Endodermal cell (in vitro differentiated cells): ENCODE measurements at places on chromosomes 13 and 19. TPM values are rescaled to one million over a fixed set of nuclear protein-coding genes. Genes with fewer than 3 reads are reported as not detected.

DNA sequence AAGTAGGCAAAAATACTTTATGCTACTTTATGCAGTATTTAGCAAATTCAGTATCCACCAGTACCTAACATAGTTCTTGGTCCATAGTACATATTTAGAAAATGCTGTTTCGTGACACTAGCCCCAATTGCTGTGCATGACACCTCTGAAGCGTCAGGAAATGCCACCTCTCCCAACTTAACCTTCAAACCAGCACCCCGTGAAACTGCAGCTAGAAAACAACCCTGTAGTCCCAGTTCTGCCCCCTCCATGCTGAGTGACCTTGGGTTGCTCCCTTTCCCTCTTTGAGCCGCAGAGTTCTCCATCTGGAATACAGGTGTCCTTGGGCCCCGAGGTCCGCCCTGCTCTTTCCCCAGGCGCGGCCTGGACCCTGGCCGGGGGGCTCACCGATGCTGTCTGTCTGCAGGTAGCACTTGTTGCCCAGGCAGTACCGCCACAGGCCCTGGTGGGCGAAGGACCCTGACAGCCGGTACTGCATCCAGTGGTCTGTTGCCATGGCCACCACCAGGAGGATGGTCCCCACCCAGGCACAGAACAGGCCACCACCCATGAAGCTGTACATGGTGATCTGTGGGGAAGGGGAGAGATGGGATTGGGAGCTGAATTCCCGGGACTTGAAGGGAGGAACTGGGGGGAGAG lies 773 bp downstream of the LIM2 start:
- no peak for DNase-seq

DNA sequence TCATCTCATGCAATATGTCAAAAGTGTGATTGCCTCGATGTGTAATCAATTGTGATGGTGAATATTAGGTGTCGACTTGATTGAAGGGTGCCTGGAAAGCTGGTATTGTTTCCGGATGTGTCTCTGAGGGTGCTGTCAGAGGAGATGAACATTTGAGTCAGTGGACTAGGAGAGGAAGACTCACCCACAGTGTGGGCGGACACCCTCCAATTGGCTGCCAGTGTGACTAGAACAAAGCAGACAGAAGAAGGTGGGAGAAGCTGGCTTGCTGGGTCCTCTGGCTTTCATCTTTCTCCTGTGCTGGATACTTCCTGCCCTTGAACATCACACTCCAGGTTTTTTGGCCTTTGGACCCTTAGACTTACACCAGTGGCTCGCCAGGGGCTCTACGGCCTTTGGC lies 15.5 kb upstream of the CABP5 start:
- no peak for DNase-seq

GRCh38 chr13:39506559-39507390 lies 96.2 kb downstream of the LHFPL6 start:
- DNase-seq, result no peak

DNA sequence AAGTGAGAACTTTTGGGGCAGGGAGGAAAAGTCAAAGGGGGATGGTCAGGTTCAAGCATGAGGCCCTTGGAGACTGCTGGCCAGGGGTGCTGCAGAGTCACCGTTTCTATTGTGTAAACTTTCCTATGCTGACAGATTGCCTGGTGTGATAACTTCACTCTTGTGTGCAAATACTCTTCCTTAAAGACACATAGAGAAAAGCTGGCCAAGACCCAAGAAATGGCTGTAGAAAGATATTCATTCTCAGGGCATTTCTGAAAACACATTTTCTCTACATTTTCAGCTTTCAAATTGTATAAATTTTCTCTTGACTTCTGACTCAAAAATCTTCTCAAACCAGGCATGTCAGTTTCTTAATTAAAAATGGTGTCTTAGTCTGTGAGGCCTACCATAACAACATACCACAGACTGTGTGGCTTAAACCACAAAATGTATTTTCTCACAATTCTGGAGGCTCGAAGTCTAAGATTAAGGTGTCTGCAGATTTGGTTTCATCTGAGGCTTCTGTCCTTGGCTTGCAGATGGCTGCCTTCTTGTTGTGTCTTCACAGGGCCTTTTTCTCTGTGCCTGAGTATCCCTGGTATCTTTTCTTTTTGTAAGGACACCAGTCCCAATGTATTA lies 304.5 kb downstream of the KCNRG start:
- DNase-seq, result no peak

- no peak for DNase-seq
Observed at GRCh38 chr13:45137526-45137925, 17.2 kb downstream of the GTF2F2 start.

- DNase-seq, result no peak
Observed at GRCh38 chr13:114030666-114031610, 57.1 kb upstream of the C13orf46 start.

DNA sequence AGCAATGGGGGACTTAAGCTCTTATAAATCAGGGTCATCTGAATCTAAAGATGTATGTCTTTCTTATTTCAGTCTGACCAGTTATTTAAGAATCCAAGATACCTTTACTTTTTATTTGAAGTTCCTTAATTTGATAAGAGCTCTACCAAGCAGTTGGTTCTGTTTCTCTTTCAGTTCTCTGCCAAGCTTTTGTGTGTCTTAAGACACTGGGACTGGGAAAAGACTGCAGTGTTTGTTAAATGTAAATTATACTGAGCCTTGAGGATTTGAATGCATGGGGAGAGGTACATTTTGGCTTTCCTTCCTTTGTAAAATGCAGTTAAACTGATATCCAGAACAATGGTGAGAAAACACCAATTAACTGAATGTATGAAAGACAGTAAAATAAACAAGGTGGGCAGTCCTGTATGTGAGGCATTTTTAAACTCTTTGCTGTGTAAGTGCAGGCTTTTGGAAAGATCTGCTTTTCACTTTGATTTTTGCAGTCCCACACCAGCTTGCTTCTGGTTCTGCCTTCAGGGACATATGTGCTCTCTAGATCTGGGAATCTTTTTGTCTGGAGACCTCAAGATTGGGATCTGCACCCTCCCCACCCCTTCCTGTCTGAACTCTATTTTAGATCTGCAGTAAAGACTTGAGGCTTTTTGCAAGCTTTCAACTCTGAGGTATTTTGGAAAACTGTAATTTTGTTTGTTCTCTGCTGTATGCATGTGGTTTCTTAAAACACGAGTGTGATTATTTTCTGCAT lies 77.6 kb downstream of the LRCH1 start:
- no peak for DNase-seq

DNA sequence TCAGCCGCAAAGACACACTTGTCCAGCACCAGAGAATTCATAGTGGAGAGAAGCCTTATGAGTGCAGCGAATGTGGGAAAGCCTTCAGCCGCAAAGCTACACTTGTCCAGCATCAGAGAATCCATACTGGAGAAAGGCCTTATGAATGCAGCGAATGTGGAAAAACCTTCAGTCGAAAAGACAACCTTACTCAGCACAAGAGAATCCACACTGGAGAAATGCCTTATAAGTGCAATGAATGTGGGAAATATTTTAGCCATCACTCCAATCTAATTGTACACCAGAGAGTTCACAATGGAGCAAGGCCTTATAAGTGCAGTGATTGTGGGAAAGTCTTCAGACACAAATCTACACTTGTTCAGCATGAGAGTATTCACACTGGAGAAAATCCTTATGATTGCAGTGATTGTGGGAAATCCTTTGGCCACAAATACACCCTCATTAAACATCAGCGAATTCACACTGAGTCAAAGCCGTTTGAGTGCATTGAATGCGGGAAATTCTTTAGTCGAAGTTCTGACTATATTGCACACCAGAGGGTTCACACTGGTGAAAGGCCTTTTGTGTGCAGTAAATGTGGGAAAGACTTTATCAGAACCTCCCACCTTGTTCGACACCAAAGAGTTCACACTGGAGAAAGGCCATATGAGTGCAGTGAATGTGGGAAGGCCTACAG lies 6.8 kb downstream of the ZNF134 start:
- DNase-seq, result no peak

DNA sequence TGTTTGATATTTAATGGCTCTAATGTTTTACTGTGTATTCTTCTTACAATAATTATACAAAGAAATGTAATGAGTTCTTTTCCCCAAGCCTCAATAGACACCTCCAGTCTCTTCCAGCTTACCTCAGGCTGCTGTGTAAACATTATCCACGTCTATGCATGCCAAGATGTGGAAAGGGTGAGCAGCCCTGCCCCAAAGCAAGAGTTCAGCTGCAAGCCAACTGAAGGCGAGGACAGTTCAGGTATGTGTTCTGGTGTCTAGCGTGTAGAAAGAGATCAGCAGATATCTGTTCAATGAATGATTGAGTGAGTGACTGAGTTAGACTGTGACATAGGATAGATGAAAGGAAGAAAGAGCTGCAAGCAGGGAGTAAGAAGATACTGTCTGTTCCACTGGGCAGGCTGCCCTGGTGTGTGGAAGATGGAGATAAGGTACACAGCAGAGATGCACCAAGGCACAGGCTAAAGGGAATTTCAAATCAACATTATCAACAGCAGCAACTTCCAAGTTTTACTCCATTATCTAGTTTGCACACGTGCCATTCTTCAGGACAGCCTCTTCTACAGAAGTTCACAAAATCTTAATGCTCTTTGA lies 66.0 kb downstream of the LATS2 start:
- DNase-seq, result peak; percentile 17

GRCh38 chr13:41085961-41086585 lies 24.8 kb downstream of the WBP4 start:
- DNase-seq, result peak; percentile 77

- DNase-seq, result no peak
Observed at GRCh38 chr13:21450936-21451335, 8.2 kb downstream of the ZDHHC20 start.

DNA sequence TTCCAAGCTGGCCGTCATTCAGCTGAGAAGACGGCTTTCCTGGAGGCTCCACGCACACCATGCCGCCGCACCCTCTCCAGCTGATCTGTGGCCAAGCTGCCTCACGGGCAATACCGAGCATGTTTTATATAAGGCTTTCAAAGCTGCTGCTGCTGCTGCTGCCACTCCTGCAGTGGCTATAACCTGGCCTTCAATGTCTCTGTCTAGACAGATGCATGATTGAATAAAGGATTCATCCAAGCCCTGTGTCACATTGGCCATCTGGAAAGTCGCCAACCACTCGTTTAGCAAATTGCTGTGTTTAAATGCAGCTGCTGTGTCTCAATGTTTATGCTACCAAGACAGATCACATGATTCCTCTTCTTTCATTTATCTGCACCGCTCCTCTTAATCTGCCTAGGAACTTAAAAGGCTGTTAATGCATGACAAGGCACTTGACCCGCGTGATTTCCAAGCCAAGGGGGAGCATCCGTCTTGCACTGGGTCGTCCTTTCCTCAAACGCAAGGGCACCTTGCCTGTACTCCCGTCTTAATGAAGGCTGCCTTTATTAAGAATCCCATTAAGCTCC lies 114.3 kb downstream of the TEX26 start:
- peak; percentile 44 for DNase-seq

DNA sequence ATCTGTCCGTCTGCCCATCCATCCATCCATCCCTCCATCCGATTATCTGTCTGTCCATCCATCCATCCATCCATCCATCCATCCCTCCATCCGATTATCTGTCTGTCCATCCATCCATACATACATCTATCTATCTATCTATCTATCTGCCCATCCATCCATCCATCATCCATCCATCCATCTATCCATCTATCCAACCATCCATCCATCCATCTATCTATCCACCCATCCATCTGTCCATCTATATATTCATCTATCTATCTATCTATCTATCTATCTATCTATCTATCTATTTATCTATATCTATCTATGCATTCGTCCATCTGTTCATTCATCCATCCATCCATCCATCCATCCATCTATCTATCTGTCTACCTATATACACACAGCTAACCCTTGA lies 471.1 kb upstream of the ZNF507 start:
- DNase-seq, result no peak

- no peak for DNase-seq
Observed at GRCh38 chr19:28634837-28635236, 578.1 kb downstream of the UQCRFS1 start.

DNA sequence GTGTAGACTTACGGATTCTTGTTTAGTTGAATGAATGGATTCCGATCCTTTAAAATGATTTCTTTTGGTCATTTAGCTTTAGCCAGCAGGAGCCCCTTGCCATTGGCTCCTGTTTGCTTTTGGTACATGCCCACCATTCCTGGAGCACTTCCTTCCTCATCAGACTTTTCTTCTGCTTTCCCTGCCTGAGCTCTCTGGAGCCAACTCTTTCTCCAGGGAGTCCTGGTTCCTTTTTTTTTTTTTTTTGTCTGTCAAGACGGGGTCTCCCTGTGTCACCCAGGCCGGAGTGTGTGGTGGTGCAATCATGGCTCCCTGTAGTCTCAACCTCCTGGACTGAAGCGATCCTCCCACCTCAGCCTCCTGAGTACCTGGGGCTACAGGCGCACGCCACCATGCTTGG lies 37.8 kb downstream of the SMARCA4 start:
- DNase-seq, result no peak

GRCh38 chr13:107968470-107968869 lies 246.9 kb downstream of the LIG4 start:
- DNase-seq, result no peak

- DNase-seq, result peak; percentile 76
Observed at GRCh38 chr19:58218899-58219298, 9.8 kb upstream of the ZNF544 start.

- no peak for DNase-seq
Observed at GRCh38 chr13:74306496-74306895, 172.3 kb upstream of the KLF12 start.

DNA sequence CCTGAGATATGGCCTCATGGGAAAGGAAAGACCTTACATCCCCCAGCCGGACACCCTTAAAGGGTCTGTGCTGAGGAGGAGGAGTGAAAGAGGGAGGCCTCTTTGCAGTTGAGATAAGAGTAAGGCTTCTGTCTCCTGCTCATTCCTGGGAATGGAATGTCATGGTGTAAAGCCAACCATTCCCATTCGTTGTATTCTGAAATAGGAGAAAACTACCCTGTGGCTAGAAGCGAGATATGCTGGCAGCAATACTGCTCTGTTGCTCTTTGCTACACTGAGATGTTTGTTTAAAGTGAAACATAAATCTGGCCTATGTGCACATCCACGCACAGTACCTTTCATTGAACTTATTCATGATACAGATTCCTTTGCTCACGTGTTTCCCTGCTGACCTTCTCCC lies 783 bp upstream of the ZNF587B start:
- no peak for DNase-seq

GRCh38 chr19:45742969-45743368 lies 9.7 kb downstream of the MEIOSIN start:
- no peak for DNase-seq

GRCh38 chr13:34731486-34731885 lies 210.6 kb upstream of the NBEA start:
- no peak for DNase-seq

DNA sequence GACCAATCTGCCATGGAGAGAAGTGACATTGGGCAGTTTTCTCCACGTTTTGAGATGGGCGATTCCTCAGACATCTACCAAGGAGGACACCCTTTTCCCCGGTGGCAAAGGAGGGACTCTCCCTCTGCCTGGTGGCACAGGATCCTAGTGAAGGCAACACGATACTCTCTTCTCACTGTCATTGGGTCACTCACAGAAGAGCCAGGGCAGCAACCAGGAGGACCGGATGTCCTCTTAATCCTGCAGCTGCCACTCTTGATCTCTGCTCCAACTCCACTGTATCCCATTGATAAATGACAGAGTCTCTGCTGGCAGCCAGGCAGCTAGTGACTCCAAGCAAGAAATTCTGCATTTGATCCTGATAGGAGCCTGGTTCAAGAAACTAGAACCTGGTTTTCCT lies 42.2 kb downstream of the COL4A2 start:
- no peak for DNase-seq

The CAPN12 gene
- 14.5 to 83.6 TPM (median 15.4 TPM) in 3 replicates for total RNA-seq

The ZNF790 gene
- 7.4 to 10.1 TPM (median 9.8 TPM) in 3 replicates for total RNA-seq

The ANGPTL8 gene
- not detected in 3 replicates for total RNA-seq

The CERS1 gene
- total RNA-seq, result 16.6 and 19.8 TPM in 2 replicates

The LRG1 gene
- total RNA-seq, result 0.72 and 0.86 TPM in 2 replicates

The RETN gene
- not detected in 3 replicates for total RNA-seq

The NCCRP1 gene
- total RNA-seq, result 0.40 to 0.42 TPM in 2 of 3 replicates, not detected in the other

The NRTN gene
- total RNA-seq, result 5.8 and 6.2 TPM in 2 replicates

The ATP8A2 gene
- 2.9 and 3.0 TPM in 2 replicates for total RNA-seq

The LSR gene
- total RNA-seq, result 112 to 158 TPM (median 132 TPM) in 3 replicates

The ZSCAN1 gene
- 2.0 and 2.2 TPM in 2 replicates for total RNA-seq
